Cardiac fibroblast (primary cell): ENCODE measurements at places on chromosomes 5 and 9.

DNA sequence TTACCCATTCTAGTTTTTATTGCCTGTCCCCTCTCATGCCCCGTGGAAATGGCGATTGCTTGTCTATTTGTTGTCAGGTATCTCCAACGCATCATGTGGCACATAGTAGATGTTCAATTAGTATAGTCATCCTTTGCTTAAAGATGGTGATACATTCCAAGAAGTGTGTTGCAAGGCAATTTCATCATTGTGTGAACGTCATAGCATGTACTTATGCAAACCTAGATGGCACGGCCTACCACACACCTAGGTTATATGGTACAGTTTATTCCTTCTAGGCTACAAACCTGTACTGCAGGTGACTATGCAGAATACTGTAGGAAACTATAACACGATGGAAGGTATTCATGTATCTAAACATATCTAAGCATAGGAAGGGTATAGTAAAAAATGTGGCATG, 163.9 kb upstream of the DAPK1 start:
- no peak for DNase-seq

GRCh38 chr5:130035388-130035787, 131.1 kb downstream of the CHSY3 start:
- DNase-seq = no peak

- no peak for DNase-seq
Measured at GRCh38 chr9:128636024-128636390, 20.6 kb downstream of the DYNC2I2 start.

GRCh38 chr9:78072586-78073199, 41.1 kb upstream of the GNAQ start:
- no peak for DNase-seq

DNA sequence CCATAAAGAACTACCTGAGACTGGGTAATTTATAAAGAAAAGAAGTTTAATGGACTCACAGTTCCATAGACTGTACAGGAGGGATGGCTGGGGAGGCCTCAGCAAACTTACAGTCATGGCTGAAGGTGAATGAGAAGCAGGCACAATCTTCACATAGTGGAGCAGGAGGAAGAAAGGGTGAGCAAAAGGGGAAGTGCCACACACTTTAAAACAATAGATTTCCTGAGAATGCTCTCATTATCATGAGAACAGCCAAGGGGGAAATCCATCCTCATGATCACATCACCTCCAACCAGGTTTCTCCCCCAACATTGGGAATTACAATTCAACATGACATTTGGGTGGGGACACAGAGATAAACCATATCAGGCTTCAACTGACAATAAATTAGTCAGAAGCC, 664.9 kb downstream of the TAF11L14 start:
- DNase-seq = no peak

- no peak for DNase-seq
Measured at GRCh38 chr5:151208481-151208914, 15.4 kb downstream of the CCDC69 start.

DNA sequence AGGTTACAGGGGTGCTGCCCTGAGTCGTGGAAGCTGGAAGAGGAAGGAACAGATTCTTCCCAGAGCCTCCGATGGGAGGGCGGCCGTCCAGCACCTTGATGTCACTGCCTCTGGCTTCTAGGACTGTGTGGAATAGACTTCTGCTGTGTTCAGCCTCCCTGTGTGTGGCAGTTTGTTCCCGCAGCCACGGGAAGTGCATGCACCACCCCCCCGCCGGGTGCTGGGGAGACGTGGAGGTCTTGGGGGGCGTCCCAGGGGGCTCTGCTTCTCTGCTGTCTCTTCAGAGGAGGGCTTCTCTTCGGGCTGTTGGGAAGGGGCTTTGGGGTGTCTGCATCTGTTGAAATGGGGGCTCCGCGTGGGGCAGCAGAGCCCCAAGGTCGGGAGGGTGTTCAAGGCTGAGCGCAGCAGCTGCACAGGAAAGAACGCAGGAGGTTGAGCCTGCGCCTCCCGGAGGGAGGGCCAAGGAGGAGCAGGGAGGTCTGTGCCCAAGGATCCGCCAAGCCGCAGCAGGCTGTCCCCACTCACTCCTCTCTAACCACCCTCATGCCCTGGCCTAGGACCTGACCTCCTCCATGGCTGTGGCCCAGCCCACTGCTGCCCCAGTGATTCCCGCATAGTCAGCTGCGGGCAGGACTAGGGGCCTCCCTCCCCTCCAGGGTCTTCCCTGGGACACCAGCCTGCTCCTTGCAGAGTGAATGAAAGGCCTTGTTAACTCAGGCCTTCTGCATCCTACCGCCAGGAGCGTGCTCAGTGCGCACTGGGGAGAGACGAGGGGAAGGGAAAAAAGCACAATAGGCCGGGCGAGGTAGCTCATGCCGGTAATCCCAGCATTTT, 45.0 kb downstream of the ROPN1L start:
- DNase-seq = no peak

GRCh38 chr5:67009028-67009427, 187.6 kb downstream of the CD180 start:
- DNase-seq = no peak

- DNase-seq = peak; percentile 99
Measured at GRCh38 chr5:5421961-5422818, at the start of gene ICE1. Gene ICE1 (plus strand): TSS chr5:5422677. CDS start chr5:5422916, 239 bp downstream.

DNA sequence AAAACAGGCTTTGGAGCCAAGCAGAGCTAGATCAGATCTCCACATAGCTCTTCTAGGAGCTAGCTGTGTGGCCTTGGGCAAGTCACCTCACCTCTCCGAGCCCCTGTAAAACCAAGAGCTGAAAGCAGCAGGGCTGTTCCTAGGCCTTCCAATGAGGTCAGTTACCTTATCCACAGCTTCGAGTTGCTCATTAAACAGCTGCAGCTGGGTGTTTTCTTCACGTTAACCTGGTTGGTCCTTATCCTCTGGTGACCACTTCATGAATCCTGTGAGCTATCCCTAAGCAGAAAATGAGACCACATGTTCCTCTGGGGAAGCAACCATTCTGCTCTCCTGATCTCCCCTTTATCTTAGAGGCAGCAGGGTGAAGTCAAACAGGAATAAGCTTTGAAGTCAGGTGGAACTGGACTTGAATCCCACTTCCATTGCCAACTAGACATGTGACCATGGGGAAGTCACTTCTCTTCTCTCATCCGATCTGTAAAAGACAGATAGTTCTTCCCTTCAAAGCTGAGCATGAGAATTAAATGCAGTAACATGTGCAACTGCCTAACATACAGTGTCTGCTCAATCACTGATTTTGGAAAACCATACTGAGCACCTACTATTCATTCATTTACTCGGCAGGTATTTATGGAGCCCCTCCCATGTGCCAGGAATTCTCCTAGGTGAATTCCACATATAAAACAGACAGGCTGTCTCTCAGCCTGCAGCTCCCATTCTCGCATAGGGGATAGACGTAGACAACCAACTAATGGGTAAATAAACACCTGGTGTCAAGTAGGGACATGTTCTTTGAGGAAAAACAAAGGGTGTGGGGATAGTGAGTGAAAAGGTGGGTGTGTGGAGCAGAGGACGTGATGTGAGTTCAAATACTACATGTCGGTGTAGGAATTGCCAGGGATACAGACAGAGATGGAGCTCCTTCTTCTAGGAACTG, 111.7 kb upstream of the BOD1 start:
- DNase-seq = no peak

DNA sequence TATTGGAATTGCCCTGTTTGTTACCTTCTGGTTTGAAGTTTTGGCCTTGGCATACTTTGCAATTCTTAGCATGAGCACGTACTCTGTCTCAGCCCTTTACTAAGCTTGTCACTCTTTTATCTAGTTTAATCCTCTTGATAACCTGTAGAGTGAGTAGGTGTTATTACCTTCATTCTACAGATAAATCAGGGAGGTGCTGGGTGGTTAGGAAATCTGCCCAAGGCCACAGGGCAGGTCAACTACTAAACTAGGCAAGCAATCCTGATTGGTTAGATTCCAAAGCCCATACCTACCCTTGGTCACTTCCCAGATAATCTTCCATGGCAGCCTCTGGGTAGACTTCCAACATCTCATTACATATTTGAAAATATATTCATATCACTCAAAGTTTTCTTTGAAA, 65.7 kb downstream of the PCSK5 start:
- no peak for DNase-seq

DNA sequence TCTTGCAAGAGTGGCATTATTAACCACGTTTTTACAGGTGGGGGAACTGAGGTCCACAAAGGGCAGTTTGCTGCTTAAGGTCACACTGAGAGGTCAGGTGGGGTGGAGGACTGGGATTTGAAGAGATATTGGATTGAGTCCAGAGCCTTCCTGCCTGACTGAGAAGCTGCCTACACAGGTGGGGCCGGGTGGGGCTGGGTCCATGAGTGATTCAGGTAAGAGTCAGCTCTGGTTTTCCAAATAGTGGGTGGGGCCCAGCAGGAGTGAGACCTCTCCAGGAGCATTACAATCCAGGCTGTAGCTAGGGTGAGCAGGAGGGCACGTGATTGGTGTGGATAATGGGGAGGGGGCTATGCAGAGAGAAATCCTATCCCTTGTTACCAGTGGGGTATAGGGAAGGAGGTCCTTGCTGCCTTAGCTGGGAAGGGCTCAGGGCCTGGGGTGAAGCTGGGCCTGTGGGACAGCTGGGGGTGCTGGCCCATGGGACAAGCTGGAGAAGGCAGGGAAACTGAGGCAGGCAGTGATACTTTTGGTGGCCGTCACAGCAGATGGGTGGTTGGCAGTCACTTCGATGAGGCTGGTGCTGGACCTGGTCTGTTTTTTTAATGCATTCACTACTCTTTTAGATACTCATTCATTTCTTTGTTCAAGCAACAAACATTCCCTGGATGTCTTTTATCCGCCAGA, 2.9 kb upstream of the PTGS1 start:
- no peak for DNase-seq

DNA sequence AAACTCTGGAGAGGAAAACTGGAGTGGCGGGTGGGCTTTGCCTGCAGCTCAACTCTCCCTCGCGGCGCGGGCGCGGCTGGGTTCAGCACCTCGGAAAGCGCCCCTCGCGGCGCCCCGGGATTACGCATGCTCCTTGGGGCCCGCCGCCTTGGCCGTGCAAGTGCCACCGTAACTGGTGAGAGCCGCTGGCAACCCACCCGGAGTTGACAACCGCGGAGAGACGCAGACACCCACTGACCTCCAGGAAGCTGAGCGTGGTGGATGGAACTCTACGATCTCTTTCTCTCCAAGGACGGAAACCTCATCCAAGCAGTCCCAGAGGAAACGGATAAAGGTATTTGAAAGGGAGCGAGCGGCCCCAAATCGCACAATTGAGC, 194 bp upstream of the RXFP3 start:
- peak; percentile 70 for DNase-seq

DNA sequence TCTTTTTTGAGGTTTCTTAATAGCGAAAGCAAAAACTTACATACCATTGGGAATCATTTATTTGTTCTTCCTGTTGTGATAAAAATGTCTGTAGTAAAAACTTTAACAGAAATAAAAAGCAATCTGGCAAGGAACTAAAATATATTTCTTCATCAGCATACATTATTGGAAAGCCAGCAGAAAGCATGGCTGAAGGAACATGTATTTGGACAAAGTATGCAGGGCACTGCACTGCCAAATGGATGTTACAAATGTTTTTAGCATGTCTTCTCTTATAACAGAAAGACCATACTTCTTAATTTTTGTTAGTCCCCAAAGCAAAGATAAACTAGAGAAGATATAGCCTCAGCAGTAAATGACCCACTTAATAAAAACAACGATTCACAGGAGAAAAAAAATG, 80.5 kb downstream of the SMIM15 start:
- no peak for DNase-seq

DNA sequence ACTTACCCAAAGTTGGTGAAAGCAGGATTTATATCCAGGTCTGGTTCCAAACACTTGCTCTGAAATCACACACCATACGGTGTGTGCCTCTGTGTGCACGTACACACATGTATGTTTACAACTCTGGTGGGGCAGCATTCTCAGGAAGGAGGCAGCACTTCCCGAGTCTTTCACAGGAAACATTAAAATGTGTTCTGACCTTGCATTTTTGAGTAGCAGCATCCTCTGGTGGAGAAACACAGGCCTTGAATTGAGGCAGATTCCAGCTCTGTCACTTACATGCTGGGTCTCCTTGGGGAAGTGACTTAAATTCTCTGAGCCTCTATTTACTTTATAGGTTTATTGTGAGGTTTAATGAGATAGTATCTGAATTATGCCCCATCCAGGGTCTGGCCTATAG, 126.4 kb downstream of the RGS3 start:
- DNase-seq = peak; percentile 66

DNA sequence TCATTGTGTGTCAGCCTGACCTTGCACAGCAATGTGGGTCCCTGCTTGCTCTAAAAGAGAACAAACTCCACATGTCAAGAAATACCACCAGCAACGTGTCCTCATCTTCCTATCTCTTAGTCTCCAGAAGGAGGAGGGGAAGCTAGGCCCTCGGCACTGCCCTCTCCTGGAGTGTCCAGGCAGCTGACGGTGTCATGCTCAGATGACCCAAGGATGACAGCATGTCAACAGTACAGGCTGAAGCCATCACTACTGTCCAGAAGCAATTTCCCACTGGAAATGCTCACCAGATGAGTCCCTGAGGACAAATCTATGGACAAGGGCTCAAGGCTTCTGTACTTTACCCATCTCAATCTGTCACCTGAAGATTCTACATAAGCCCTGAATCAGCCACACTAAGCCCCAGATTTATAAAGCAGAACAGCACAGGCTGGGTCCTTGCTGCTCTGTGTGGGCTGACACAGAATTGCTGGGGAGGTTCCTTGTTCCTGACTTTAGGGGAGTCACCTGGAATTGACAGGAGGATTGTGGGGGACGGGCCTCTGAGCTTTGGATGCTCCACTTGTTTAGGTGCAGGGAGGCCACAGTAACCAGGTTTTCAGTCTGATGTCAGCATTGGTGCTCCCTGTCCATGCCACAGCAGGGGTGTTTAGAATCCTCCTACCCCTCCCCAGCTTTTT, 210.2 kb downstream of the DAB2IP start:
- no peak for DNase-seq

GRCh38 chr5:13994621-13995253, 50.2 kb upstream of the DNAH5 start:
- no peak for DNase-seq

DNA sequence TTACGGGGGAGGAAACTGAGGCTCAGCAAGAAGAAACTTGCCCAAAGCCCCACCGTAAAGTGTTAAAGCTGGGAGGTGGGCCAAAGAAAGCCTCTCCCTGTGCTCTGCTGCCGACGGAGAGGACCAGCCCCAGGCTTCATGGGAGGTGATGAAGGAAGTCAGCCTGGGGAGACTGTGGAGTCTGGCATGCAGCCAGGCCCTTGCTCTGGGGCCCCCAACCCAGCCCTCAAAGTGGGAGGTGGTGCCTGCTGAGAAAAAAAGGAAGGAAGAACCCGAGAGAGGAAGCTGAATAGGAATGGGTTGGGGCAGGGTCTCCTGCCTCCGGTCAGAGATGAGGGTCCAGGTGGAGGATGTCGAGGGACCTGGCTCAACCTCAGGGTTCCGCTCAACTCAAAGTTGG, 3.8 kb downstream of the RNF44 start:
- no peak for DNase-seq
